ENCODE measurements at places on chromosomes 4 and X.

DNA sequence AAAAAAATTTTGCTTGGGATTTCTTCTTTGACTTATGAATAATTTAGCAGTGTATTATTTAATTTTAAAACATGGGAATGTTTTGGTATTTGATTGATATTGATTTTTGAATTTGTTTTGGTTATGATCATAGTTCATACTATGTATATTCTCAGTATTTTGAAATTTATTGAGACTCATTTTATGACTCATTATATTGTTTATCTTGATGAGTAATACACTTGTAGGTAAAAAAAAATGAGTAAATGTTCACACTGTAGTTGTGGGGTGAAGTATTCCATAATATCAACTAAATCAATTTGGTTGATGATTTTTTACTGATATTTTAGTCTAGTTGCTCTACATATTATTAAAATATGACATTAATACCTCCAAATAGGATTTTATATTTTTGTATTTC is 1142.2 kb downstream of the ADGRL3 start:
- DNase-seq, result no peak

- DNase-seq, result no peak
These were observed 84.6 kb upstream of the PACRGL start for GRCh38 chr4:20615486-20616260.

GRCh38 chrX:24025741-24026403 is 1.1 kb downstream of the KLHL15 start:
- no peak for DNase-seq

DNA sequence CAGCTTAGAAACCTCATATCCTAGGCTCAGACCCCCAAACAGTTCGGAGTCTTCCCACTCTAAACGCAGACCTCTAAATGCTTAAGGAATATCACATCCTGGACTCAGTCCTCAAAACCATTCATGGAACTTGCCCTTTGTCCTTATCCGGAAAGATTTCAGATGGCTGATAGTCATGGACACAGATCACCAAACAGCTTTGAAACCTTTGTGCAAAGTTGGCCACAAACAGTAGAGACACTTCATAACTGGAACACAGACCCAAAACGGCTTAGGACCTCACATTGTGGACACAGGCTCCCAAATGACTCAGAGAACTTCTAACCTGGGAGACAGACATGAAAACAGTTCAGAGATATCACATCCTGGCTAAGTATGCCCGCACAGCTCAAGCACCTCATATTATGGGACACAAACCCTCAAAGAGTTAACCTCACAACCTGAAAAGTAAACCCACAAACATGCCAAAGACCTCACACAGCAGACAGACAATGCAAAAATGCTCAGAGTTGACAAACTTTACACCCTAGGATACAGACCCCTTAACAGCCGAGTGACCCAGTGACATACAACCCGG is 15.5 kb downstream of the SUV39H1 start:
- DNase-seq, result no peak

- DNase-seq, result no peak
These were observed 326.1 kb upstream of the EMCN start for GRCh38 chr4:100843910-100844309.

- DNase-seq, result no peak
These were observed 74.2 kb downstream of the CLDN34 start for GRCh38 chrX:10041383-10041782.
